ENCODE measurements at places on chromosomes 7 and 10. TPM values are rescaled to one million over a fixed set of nuclear protein-coding genes. Genes with fewer than 3 reads are reported as not detected.

DNA sequence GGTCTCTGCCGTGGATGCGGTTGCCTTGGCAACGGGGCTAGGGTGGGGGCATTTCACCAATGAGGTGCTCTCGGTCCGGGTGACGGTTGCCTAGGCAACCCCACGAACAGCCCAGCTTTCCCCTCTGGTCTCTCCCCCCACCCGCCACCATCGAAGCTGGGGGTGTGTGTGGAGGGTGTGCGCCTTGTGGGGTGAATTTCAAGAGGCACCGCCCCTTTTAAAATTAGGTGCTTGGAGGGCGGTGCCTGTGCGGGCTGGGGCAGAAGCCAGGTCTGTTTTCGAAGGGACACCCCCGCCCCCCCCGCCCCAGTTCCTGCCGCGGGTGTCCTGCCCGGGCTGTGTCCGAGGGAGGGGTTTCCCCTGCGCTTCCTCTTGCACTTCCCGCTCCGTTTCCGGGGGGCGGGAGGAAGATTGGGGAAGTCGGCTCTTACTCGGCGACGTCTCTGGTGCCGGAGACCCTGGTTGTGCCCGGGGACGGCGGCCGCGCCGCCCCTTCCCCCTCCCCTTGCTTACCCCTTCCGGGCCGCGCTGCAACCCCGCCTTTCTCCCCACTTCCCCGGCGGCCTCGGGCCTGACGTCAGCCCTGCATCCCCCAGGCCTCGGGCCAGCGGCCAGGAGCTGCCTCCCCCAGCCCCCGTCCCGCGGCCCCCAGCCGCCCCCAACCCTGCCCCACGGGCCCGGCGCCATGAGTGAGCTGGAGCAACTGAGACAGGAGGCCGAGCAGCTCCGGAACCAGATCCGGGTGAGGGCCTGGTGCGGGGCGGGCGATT lies 2.2 kb downstream of the GNB2 start:
- no peak for DNase-seq

DNA sequence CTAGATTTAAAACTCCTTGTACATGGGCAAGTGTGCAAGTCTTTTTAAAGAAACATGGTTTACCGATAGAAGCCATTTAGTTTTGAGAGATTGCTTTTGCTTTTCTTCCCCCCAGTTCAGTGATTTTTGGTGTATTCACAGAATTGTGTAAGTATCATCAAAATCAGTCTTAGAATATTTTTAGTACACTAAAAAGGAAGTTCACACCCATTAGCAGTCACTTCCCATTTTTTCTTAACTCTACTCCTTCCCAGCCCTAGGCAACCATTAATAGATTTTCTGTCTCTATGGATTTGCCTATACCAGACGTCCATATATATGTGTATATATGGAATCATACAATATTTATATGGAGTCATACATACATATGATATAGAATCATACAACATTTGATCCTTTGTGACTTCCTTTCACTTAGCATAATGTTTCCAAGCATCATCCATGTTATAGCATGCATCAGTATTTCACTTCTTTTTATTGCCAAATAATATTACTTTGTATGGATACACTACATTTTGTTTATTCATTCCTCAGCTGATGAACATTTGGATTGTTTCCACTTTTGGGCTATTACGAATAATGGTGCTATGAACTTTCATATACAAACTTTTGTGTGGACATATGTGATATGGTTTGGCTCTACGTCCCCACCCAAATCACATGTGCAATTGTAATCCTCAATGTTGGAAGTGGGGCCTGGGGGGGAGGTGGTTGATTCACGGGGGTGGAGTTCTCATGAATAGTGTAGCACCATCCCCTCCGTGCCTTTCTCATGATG lies 16.5 kb upstream of the ARL4A start:
- DNase-seq: no peak

DNA sequence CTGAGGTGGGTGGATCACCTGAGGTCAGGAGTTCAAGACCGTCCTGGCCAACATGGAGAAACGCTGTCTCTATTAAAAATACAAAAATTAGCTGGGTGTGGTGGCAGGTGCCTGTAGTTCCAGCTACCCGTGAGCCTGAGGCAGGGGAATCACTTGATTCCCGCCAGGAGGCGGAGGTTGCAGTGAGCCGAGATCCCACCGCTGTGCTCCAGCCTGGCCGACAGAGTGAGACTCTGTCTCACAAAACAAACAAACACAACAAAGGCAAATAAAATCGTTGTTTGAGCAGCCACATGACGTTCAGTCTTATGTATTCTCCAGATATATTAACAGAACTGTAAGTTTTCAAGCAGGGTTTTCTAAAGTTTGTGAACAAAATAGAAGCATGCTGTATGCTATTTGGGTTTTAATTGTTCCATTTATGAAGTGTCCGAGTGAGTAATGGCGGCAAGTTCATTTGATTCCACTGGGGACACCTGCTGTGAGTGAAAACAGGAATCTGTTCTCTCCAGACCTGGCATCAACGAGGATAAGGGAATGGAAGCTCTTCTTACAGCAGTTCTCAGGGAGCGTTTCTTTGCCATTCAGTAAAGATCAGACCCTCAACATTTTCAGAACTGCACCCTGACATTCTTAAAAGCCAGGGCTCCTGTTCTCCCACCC lies 122.5 kb upstream of the PITRM1 start:
- DNase-seq: no peak

GRCh38 chr10:69100136-69100872 lies 12.4 kb downstream of the SRGN start:
- DNase-seq: no peak

SPDYE1 gene
- polyA plus RNA-seq: not detected

- no peak for DNase-seq
Observed at GRCh38 chr10:130958003-130958402, 353.5 kb downstream of the TCERG1L start.
